Hematopoietic multipotent progenitor cell (in vitro differentiated cells): ENCODE measurements at places on chromosomes 6 and 20. TPM values are rescaled to one million over a fixed set of nuclear protein-coding genes. Genes with fewer than 3 reads are reported as not detected.

DNA sequence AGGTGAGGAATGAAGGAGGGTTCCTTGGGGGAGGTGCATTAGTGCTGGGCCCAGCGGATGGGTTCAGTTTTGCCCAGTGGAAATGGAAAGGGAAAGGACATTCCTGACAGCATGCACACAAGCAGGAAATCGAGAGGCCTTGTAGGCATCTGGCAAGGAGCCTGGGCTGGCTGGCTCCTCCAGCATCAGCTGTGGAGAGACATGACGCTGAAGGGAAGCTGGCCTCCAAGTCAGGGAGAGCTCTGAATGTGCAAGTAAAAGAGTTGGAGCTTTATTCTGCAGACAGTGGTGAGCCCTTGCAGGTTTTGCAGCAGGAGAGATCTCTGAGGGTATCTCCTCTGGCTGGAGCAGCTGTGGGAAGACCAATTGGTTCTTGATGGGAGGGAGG lies 154.3 kb downstream of the MRPL14 start:
- DNase-seq: no peak

GRCh38 chr6:34455831-34456230 lies 10.0 kb upstream of the PACSIN1 start:
- DNase-seq: peak; percentile 15

DNA sequence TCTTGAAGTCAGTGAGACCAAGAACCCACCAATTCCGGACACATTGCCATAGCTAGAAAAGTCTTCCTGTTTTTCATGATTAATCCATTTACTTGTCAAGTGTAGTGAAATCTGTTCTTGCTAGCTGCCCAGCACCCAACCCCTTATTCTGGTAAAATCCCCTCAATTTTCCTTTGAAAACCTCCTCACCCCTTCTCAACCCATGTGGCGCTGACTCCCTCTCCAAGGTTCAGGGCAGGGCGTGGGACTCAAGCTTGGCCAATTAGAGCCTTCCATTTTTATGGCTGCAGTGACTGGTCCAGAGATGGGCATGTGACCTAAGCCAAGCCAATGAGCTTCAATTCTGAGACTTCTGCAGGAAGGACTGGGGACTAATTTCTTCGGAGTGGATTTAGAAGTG lies 9.8 kb upstream of the ZBP1 start:
- DNase-seq: peak; percentile 43

- no peak for DNase-seq
Observed at GRCh38 chr6:95576998-95577303, 384 bp upstream of the MANEA start.

DNA sequence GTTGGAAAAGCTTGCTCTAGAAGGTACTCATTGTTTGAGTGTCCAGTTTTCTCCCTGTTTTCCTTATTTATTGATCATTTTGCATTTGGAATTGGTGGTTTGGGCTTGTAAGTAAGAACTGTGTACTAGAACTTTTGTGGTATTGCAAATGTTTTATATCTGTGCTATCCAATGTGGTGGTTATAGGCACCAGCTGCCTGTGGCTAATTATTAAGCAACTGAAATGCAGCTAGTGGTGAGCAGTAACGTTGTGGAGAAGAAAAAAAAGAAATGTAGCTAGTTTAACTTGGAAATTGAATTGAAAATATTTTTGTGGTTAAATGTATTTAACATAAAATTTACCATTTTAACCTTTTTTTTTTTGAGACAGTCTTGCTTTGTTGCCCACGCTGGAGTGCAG lies 50.7 kb upstream of the MAPK13 start:
- DNase-seq: no peak

DNA sequence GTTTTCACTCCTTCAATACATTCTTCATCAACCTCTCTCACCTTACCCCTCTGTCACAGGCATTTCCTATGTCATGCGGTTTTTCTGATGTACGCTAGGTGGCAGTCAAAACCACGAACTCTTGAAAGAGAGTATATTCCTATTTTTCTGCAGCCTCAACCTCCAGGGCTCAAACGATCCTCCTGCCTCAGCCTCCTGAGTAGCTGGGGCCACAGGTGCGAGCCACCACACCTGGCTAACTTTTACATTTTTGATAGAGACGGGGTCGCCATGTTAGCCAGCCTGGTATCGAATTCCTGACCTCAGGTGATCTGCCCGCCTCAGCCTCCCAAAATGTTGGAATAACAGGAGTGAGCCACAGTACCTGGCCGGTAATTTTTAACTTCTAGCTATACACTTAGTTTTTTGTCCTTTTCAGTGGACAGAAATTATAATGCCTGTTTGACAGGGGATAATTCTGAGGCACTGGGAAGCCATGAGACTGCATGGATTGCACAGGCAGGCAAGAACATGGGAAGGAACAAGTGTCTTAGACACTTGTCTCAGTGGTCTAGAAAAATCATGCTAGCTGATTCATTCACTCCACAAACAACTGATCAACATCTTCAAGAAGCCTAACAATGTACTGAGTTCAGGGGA lies 22.5 kb upstream of the HFE start:
- DNase-seq: peak; percentile 81

- no peak for DNase-seq
Observed at GRCh38 chr20:461254-462198, 807 bp downstream of the TBC1D20 start.

GRCh38 chr6:10396785-10397184 lies 18.1 kb downstream of the TFAP2A start:
- no peak for DNase-seq

GRCh38 chr20:45290677-45291355 lies 15.8 kb upstream of the RBPJL start:
- peak; percentile 89 for DNase-seq

DNA sequence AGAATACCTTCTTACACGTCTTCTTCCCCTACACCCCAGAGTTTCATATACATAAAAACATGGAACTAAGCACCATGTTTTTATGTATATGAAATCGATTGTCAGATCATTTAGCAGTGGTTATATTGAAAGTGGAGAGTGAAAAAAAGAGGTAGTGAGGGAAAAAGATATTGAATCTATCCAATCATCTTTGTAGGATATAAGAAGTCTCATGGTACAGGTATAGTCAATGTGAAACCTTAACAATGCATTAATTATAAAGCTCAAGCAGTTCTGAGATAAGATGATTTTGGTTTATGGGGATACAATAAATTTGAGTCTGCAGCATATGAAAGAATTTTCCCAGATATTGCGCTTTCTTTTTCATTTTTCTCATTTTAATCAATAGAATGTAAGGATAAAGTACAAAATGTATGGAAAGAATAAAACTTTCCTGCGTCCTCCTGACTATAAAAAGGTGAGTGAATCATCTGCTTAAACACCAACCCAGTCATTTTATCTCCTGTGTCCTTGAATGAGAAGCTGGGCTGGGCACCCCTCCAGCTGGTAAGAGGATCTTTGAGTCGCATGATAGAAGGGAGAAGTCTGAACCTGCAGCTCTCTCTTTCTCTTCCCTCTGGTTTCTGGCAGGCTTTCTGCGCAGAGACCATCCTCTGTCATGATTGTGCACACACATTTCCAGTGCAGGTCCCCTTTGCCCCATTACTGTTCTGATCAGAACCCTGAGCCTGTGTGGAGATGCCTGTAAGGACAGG lies 28.1 kb upstream of the AKIRIN2 start:
- no peak for DNase-seq

- DNase-seq: no peak
Observed at GRCh38 chr20:63497946-63498935, 642 bp downstream of the EEF1A2 start.

DNA sequence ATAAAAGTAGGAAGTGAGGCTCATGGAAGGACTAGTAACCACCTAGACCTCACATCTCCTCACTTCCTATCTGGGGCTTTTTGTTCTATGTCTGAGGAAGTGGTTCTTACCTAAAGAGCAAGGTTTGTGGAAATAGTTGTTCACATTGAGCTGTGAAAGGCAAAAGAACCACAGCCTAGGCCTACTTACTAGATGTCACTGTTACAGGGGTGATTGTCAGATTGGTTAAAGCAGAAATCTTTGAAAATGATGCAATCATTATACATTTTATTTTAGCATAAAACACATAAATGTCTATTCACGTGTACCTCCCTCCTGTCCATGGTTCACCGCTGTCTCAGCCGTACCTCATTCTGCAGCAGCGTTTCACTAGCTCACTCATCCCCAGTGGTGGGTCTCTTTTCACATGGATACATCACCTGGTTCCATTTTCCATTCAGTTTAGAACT lies 268.8 kb downstream of the TMEM242 start:
- peak; percentile 41 for DNase-seq

DNA sequence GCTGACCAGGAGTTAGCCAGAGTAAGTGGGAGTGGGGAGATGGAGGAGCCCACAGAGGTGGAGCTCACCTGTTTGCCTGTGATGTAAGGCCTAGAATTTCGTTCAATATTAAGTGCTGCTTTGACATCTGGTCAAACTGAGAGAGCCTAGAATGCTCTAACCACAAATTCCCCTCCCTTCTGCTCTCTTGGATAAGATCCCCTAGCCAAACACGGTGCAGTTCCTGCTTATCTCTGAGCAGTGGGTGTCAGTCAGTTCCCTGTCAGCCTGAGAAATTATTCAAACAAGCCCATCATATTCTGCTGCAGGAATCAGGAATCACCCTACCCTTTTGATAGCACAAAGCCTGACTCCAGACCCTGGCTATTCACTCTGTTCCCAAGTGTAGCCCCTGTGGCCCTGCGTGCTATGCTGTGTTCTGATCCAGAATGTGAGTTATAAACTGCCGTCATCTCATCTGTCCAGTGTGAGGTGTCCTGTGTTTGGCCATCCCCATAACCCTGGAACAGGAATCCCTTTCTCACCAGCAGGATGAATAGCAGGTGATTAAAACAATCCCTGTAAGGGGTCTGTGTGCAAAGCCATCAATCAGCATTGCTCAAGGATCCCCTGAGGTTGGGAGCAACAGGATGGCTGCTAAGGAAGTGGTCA lies 31.8 kb upstream of the ZNF133 start:
- DNase-seq: no peak

GRCh38 chr6:132045877-132046276 lies 94.7 kb upstream of the CCN2 start:
- DNase-seq: no peak

DNA sequence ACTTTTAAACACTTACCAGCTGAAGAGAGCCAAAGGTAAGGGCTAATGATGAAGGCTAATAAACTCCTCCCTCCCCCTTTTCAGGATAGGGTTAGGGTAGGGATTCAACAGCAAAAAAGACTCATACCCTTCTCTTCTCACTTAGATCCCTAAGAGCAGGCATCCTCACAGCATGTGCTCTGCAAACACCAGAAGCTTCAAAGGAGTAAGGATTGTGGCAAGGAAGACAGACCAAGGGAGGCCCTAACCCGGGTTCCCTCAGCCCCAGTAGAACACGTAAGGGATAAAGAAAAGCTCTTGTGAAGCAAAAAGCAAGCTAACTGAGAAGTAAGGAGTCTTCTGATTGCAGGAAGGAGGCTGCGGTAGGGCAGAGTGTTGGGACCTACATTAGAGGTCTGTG lies 11.6 kb downstream of the MAP3K7 start:
- DNase-seq: no peak

DNA sequence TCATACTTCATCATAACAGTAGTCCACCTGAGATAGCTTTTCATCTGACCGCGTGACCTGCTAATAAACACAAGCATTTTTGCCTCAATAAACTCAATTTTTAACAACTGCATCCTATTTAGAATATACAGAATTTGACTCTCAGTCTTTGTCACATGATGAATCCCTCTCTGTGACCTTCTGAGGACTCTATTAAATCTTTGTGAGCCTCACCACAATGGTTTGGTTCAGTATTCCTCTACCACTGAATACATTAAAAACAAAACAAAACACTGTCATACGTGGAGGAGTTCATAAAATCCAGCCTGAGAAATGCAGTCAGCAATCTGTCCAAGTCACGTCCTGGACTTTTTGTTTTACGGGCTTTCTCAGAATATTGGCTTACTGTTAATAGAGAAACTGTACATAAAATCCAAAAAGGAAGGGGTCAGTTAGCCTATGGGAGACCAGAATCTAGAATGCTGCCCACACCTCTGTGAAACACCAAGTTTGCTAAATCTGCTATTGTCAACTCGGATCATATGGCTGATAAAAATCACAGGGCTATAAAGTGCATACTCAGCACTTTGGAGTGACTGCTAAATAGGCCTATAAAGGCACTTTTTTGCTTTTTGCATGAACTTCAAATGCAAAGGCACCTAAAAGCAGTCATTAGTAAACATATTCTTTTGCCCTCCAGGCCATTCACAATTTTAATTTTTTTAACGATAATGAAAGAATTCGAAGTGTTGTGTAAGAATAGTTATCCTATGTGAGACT lies 190.3 kb upstream of the HDDC2 start:
- no peak for DNase-seq

The WFDC10B gene
- total RNA-seq: not detected

The TNXB gene
- total RNA-seq: 1.1 TPM

The BCAS4 gene
- 22.4 TPM for total RNA-seq

The GSTA3 gene
- total RNA-seq: not detected

The GHRH gene
- total RNA-seq: not detected

The E2F1 gene
- total RNA-seq: 13.5 TPM
